ENCODE measurements at places on chromosomes 3 and 15.

DNA sequence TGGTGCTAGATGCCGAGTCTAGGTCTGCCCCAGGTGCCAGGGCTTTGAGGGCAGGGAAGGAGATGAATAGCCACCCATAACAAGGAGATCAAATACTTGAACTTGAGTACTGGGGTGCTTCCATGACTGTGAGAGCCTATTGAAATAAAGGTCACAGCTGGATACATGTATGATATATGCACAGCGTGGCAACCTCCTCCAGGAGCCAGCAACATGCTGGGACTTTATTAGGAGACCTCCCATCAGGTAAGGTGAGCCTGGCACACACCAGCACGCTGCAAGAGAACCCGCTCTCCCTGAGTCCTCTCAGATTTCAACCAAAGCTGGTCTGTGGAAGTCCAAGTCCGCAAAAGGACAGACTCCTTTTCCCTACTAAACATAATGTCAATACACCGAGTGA, 10.5 kb upstream of the HES1 start:
- DNase-seq: no peak

- no peak for DNase-seq
Observed at GRCh38 chr3:104521606-104522336, 844.9 kb upstream of the ALCAM start.

DNA sequence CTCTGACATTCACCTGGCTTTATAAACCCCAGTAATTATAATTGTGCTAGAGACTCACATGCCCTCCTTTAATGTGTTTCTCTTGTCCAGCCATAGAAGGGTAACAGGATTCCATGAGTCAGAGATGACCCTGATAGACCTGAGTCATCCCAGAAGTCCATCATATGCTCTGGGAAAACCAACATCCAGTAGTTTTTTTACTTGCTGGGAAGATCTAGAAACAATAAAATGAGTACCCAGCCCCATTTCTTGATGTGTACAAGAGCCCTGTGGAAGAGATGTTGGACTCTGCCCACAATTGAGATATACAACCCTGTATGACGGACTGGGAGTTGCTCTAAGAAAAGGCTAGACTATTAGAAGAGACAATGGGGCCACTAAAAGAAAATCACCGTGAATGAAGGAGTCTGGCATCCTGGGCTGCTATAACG, 22.4 kb upstream of the THUMPD3 start:
- peak; percentile 86 for DNase-seq

DNA sequence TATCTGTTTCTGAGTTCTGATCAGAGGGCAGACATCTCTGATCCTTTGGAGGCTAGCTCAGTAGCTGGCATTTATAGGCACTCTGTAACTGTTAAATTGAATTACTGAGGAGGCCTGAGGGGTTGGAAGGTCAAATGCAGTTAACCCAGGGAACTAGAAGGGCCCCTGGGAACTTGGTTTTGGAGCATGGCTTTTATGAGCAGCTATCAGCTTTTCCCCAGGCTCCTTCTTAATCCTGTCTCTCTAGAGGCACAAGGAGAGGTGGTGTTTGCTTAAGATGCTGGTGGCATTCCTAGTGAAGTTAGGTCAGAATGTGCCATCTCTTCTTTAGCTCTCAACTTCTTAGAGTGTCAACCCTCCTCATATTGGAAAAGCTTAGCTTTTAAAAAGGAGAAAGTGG, 128.9 kb downstream of the LPP start:
- DNase-seq: no peak

DNA sequence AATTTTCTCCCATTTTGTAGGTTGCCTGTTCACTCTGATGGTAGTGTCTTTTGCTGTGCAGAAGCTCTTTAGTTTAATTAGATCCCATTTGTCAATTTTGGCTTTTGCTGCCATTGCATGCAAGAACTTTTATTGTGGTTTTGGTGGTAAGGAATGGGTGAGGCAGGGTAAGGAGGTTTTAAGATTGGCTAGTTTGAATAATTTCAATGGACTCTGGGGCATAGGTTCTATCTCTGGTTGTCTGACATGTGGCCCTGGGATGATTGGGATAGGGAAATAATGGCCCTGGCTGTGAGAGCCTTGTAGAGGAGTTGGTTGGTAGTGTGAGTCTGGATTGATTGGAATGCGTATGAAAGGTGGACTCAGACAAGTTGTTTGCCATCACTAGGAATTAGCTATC, 38.0 kb downstream of the SEC22A start:
- no peak for DNase-seq
